ENCODE measurements at places on chromosomes 1 and 21. TPM values are rescaled to one million over a fixed set of nuclear protein-coding genes. Genes with fewer than 3 reads are reported as not detected.

DNA sequence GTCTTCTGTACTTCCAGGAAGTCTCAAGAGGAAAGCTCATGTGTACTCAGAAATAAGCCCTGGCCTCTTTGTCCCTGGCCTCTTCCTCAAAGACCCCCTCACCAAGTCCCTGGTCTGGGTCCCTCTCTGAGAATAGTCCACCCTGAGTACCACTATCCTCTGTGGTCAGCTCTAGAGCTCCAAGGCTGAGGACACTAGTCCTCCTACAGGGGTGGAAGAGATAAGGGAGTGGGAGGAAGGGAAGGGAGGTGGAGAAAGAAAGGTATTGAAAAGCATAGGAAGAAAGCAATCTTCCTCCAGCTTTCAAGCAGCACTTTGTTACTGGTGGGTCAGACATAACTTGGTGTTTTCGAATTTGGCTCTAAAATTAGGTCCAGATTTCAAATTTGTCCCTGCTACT lies 181.4 kb downstream of the NRIP1 start:
- DNase-seq: no peak

- no peak for DNase-seq
Observed at GRCh38 chr1:6834366-6834765, 49.1 kb downstream of the CAMTA1 start.

- no peak for DNase-seq
Observed at GRCh38 chr1:114310695-114311271, 157.1 kb upstream of the SYT6 start.

DNA sequence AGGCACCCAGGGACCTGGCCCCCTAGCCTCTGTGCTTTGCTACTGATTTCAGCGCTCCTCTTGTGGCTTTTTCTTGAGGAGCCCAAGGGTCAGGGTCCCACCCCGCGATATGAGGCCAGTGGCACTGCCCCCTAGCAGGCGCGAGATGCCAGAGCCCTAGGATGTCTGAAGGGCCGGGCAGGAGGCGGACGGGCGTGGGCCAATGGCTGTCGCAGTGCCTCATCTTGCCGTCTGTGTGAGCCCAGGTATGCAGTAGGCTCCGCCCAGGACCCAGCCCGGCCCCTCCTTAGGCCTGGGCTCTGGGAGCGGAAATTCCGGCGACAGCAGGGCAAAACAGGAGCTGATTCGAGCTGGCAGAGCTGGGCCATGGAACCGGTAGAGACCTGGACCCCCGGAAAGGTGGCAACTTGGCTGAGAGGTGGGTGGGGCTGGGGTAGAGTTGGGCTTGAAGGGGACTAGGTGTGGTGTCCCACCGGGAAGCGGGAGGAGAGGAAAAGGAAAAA lies at the start of gene CNKSR1:
Gene CNKSR1 (plus strand): TSS at position 310 of the 503 bp plus-strand sequence. CDS start 57 bp downstream, at position 367.
- DNase-seq: peak; percentile 97

- DNase-seq: no peak
Observed at GRCh38 chr1:7770669-7770996, 463 bp upstream of the VAMP3 start.

DNA sequence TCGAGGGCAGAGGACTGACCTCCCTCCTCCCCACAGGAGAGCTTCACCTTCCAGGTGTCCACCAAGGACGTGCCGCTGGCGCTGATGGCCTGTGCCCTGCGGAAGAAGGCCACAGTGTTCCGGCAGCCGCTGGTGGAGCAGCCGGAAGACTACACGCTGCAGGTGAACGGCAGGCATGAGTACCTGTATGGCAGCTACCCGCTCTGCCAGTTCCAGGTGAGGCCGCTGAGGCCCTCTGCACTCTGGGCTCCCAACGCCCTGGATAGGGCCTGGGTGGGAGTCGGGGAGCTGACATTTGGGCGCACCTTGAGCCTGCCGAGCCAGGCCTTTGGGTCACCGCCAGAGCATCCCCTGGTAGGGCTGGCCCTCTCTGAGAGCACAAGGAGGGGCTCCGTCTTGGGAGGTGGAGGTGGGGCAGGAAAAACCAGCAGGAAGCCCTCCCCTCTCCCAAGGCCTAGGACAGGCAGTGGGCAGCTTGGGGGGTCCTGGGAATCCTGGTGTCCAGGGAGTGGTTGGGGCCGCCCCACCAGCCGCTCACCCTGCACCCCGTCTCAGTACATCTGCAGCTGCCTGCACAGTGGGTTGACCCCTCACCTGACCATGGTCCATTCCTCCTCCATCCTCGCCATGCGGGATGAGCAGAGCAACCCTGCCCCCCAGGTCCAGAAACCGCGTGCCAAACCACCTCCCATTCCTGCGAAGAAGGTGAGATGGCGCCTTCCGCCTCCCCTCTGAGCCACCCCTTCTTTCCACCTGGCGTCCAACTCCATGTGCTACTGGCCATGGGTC lies 65.1 kb downstream of the PIK3CD start:
- no peak for DNase-seq

DNA sequence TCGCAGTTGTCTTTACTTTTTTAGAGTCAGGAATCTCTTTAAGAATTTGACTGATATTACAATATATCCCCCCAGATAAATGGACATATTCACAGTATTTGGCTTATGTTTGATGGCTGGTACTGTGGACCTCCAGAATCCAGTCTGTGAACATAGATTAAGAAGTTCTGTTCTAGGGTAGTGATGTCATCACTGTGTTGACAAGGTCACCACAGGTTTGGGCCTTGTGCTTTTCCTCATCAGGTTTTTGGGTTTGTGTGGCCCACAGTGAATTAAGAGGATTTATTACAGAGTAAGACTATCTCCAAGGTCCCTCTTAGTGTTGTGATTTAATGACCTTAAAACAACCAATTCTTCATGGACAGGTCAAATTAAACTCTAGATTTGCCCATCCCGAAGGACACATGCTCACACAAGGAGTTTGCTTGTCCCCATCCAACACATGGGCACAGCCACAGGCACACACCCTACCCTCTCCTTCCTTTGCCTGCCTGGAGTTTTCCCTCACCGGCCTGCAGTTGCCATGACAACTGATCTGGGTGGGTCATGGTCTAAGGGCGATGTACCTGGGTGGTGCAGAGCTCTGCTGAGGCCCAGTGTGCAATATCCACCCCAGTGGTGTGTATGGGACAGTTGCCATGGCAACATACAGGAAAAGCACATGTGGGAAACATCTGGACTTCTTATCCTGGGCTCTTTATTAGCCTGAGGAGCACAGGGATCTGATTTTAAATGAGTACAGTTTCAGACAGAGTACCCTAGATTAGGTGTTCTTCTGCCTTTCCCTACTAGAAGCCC lies 98.6 kb downstream of the NAV1 start:
- no peak for DNase-seq

- peak; percentile 58 for DNase-seq
Observed at GRCh38 chr21:36747041-36747814, 48.3 kb downstream of the SIM2 start.

- no peak for DNase-seq
Observed at GRCh38 chr1:76148460-76148859, 73.9 kb downstream of the ST6GALNAC3 start.

GRCh38 chr21:45857761-45858160 lies 123.8 kb upstream of the COL6A1 start:
- peak; percentile 18 for DNase-seq

DNA sequence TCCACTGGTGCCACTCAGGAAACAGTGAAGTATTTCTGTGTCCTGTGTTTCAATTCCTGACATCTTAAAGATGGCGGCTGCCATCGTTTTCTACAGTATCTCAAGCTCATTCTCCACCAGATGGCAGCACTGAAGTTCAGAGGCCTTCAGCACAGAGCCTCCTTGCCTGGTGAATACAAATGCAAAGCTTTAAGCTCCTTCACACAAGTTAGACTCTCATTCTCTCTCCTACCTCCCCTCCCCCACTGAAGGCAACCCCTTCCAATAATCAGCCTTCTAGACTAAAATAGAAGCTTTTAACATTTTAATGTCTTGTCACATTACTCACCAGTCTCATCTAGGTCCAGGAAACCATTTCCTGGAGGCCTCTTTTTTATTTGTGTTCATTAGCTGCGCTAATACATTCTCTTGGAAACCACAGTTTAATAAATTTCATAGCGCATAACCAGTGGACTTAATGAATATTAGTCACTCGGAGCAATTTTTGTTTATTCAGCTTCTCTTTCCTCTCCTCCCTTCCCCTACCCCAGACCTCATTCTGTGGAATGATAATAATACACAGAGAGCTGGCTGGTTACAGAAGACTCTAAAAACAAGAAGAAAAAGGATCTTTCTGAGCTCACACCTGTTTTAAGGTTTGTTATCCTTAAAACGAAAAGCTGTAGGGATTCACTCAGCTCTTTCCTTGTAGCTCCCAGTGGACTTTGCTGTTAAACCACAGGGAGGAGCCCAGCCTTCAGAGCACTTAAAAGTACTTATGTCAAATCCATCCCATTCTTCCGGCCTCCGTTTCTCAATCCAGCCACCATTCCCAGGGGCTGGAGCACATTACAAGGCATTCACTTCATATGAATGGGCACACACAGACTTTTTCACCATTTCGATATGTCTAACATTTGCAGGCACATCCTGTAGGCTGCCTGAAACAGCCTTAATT lies 384.9 kb downstream of the HLX start:
- peak; percentile 73 for DNase-seq

- DNase-seq: no peak
Observed at GRCh38 chr1:150234309-150234565, 1.7 kb downstream of the ANP32E start.

DNA sequence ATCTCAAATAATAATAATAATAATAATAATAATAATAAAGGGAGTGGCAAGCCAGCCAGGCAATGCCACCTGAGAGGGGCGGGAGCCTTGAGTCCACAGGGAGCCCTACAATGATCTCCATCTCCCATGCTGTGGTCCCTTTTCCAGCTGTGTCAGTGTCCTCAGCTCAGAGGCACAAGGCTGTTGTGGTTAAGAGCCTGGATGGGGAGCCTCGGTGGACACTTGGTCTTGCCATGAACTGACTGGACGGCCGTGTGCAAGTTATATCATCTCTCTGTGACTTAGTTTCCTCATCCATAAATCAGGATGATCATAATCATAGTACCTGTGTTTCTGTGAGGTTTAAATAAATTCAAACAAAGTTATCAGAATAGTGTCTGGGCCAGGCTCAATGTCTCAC lies 127.8 kb upstream of the TIAM1 start:
- no peak for DNase-seq

DNA sequence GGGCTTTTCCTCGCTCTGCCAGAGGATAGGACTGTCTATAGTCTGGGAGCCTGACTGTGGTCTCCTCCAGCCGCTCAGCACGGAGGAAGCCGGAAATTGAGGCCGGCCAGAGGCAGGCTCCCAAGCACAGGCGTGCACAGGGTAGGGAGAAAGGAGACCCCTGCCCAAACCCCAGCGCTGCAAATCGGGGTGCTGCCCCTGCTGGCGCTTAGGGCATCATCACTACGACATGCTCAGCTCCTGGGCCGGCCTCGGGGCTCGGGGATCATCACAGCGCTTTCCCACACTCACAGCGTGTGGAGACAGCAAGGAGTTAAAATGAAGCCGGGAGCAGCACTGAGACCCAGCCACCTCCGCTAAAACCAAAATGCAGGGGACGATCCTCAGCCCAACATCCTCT lies 62.8 kb upstream of the ARHGEF16 start:
- DNase-seq: peak; percentile 51

- no peak for DNase-seq
Observed at GRCh38 chr1:231020139-231020601, 19.9 kb downstream of the FAM89A start.

DNA sequence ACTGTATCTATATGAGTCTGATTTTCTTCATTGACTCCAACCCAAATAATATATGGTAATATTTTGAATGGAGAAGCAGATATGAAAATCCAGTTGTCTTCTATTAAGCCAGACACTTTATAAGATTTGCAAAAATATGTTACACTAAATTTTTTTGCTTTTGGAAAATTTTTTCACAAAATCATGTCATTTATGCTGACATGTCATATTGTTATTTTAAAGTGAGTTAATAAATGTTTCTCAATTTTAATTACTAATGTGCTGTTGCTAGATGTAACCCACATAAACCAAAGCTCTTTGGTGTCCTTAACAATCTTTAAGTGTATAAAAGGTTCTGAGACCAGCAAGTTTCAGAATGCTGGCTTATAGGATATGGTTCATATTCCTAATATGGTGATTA lies 142.5 kb downstream of the HS2ST1 start:
- DNase-seq: no peak

- no peak for DNase-seq
Observed at GRCh38 chr21:16441789-16442188, 712.0 kb downstream of the USP25 start.

DNA sequence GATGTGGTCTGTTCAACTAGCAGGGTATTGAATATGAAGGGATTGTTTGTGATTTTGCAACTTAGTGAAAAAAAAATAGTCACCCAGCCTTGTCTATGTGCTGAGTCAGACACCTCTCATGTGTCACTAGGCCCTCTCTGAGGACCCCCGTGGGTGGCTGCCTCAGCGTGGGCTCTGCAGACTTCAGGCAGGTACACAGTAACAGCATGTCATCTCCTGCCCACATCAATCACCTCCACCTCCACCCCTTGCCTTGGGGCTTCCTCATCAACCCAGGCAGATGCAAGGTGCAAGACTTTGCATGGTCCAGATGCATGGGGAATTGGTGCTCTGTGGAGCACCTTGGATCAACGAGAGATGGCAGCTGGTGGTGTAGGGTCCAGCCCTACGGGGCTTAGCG lies 23.9 kb downstream of the PCP4 start:
- no peak for DNase-seq

The SYDE2 gene
- 12.1 TPM for total RNA-seq

GRCh38 chr1:68346188-68346808 lies 103.5 kb downstream of the RPE65 start:
- no peak for DNase-seq

The HMCN1 gene
- total RNA-seq: 2.9 TPM

GRCh38 chr1:105591681-105592080 lies 1464.8 kb upstream of the PRMT6 start:
- DNase-seq: no peak

- peak; percentile 80 for DNase-seq
Observed at GRCh38 chr1:113758631-113759332, 504 bp downstream of the PHTF1 start.

The MYOC gene
- not detected for total RNA-seq

DNA sequence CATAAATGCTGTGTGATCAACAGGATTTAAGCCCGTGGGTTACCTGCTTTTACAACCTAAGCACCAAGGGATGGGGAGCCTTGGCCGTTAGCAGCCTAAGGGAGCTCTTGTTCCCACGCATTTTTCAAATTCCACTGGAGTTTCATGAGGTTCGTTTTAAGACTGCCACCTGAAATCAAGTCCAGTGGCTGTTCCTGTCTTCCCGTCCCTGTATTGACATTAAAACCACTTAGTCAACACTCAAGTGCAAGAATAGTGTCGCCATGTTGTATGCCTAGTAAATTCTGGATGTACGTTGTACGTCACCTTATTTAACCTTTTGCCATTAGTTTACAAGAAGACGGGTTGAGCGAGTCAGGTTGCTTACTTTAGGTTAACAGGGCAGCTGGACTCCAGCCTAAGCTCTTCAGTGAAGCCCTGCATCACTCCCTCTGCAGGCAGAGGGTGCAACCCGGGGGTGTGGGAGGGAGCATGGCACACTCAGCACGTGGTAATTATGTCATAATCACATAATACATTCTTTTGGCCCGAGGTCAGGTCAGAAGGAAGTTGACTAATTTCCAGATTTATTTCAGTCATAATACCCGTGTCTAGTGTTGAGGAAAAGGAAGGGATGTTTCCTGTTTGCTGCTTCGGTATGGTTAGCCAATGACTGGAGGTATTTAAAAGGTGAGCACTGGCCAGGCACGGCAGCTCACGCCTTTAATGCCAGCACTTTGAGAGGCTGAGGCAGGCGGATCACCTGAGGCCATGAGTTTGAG lies 42.5 kb downstream of the CNST start:
- peak; percentile 31 for DNase-seq
